ENCODE measurements at places on chromosomes 7 and 10.
A peak's percentile ranks its signal among the peaks of the same experiment; 100 is the strongest.

- DNase-seq = no peak
Observed at GRCh38 chr7:883055-884021, 7.0 kb downstream of the GET4 start.

- no peak for DNase-seq
Observed at GRCh38 chr10:31822150-31822549, 106.5 kb downstream of the ARHGAP12 start.

- no peak for DNase-seq
Observed at GRCh38 chr10:28089467-28089866, 90.6 kb upstream of the ODAD2 start.

DNA sequence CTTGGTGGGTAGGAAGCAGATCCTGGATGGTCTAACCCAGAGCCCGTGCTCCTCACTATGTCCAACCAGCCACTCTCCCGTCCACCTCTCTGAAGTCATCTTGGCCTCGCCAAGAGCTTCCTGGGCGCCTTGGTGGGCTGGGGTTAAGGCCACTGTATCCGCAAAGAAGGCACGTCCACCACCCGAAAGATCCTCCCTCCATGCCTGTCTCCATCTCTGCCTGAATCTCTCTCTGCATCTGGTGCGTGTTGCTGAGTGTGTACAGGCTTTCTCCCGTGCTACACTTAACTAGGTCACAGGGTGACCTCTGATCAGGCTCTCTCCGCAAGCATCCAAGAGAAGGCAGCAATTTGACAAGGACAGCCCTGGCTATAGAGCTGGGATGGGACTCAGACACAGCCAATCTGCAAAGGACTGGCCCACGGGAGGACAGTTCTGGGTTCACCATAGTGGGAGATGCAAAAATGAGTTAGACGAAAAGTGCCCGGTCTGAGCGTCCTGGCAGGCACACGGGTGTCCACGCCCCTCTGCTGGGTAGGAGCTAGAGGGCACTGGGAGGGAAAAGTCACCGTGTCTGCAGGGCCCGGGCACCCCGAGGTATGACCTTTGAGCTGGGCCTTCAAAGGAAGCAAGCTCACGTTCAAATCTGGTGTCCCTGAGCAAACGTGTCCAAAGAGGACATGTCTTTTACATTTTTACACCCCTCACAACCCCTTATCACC lies 9.4 kb upstream of the RFC2 start:
- no peak for DNase-seq

- peak; percentile 61 for DNase-seq
Observed at GRCh38 chr10:22320591-22321155, at the start of gene BMI1. Gene BMI1 (plus strand): TSS chr10:22321099. CDS start chr10:22326450, 5,351 bp downstream.

DNA sequence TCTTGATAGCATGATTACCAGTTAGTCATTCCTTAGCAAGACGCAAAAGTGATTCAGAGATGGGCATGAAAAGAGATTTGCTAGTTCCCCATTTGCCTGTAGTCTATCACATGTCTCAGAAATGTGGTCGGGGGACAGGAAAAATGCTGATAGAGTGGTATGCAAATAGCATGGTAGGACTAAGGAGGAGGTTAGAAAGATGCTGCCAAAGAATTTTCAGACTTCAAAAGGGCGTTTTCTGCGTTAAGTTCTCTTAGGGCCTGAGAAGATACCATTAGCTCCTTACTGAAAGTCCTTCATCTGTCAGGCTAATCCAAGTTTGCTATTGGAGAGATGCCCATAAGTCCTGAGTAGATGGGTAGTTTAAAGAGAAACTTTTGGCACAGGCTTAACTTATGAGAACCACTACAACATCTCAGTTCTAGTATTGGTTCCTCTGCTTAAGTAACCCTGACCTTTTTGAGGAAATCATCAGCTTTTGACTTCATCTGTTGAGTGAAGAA lies 2.7 kb downstream of the CALD1 start:
- DNase-seq = no peak

DNA sequence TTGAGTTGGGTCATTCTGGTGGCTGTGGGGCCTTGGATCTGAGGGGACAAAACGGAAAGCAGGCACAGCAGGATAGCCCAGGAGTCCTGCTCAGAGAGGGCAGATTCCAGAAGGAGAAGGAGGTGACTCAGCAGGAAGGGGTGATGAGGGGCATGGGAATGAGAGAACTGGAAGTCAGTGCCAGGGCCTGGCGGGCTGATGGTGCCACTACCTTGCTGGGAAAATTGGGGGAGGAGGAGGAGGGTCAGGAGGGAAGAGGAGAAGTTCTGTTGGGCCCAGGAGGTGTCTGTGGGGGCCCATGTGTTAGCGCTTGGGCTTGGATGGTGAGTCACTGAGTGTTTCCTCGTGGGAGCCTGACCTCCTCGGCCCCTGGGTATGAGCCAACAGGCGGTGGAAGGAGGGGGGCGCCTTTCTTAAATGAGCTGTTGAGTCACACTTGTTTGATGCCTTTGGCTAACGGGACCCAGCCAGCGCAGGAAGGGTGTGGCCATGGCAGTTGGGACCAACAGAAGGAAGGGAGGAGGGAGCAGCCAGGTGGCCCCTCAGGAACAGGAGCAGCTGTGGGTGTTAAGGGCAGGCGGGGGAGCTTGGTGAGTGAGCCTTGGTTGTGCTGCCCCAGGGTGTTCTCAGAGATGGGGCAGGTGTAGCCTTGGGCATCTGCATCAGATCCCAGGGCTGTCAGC lies 130.0 kb upstream of the BTBD16 start:
- DNase-seq = no peak
